ENCODE measurements at places on chromosomes 5 and 9. TPM values are rescaled to one million over a fixed set of nuclear protein-coding genes. Genes with fewer than 3 reads are reported as not detected.

Gene PCDHGC3
- 100.0 TPM for total RNA-seq

- H3K4me1 ChIP-seq: peaks cover 75% of the 10 kb centered on the region
- no peaks in the 10 kb centered on the region for H3K27me3 ChIP-seq
- peak overlapping the region; percentile 74 for H3K27ac ChIP-seq
Measured at GRCh38 chr9:115209601-115210306, 91.8 kb upstream of the TNC start.

DNA sequence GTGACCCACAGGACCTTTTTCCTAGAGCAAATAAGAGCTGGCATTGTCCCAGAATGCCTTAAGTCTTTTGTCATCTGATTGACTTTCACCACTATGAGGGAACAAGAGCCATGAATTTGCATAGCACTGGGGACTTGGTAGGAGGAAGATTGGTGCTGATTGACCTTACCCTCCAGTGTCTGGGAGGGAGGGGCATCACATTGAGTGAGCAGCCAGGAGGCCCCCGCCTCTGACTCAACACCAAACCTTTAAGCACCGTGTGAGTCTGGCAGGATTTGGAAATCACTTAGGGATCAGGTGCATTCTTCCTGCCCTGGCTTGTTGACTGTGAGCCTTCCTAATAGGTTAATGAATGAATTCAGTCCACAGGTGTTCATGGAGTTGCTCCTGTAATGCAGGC, 40.7 kb downstream of the WNK2 start:
- peaks cover 10% of the 10 kb centered on the region for H3K4me1 ChIP-seq
- DNase-seq: no peak
- no peaks in the 10 kb centered on the region for H3K36me3 ChIP-seq
- no peak overlapping the region for H3K4me3 ChIP-seq
- H3K27ac ChIP-seq: no peak overlapping the region

- H3K4me3 ChIP-seq: no peak overlapping the region
- no peak for DNase-seq
- no peak overlapping the region for H3K27ac ChIP-seq
- H3K27me3 ChIP-seq: no peaks in the 10 kb centered on the region
- no peaks in the 10 kb centered on the region for H3K36me3 ChIP-seq
Measured at GRCh38 chr5:160545832-160546231, 124.2 kb downstream of the PTTG1 start.
